Nasal cavity respiratory epithelium epithelial cell of viscerocranial mucosa (primary cell): ENCODE measurements at places on chromosomes 6 and 20. TPM values are rescaled to one million over a fixed set of nuclear protein-coding genes. Genes with fewer than 3 reads are reported as not detected.

The CALHM4 gene
- total RNA-seq = not detected in 2 replicates

The HDAC2 gene
- total RNA-seq = 69.4 and 148 TPM in 2 replicates

The LPA gene
- total RNA-seq = 0.43 TPM in 1 of 2 replicates, not detected in the other

The DZANK1 gene
- 0.68 and 1.4 TPM in 2 replicates for total RNA-seq

The MOCS3 gene
- 9.9 and 11.2 TPM in 2 replicates for total RNA-seq

The CCN6 gene
- total RNA-seq = not detected in 2 replicates

The SNAP25 gene
- not detected in 2 replicates for total RNA-seq
